ENCODE measurements at places on chromosomes 7 and 10. TPM values are rescaled to one million over a fixed set of nuclear protein-coding genes. Genes with fewer than 3 reads are reported as not detected.
A peak's percentile ranks its signal among the peaks of the same experiment; 100 is the strongest.

DNA sequence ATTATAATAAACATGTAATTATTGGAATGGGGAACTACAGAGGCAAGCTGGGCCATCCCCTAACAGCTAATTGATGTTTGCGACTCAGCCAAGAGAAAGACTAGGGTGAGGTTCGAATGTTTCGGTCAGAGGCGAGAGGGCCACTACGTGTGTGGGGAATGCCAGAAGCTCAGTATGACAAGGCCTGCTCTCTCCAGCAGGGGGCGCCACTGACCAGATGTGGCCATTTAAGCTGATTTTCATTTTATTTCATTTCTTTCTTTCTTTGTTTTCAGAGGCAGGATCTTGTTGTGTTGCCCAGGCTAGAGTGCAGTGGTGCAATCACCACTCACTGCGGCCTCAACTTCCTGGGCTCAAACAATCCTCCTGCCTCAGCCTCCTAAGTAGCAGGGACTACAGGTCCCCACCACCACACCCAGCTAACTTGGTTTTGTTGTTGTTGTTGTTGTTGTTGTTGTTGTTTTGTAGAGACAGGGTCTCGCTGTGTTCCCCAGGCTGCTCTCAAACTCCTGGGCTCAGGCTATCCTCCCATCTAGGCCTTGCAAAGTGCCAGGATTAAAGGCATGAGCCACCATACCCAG lies 38.1 kb downstream of the TMEM130 start:
- DNase-seq, result peak; percentile 18

The DENND10 gene
- polyA plus RNA-seq, result 39.1 TPM

The PPP1R3C gene
- 2.0 TPM for polyA plus RNA-seq

DNA sequence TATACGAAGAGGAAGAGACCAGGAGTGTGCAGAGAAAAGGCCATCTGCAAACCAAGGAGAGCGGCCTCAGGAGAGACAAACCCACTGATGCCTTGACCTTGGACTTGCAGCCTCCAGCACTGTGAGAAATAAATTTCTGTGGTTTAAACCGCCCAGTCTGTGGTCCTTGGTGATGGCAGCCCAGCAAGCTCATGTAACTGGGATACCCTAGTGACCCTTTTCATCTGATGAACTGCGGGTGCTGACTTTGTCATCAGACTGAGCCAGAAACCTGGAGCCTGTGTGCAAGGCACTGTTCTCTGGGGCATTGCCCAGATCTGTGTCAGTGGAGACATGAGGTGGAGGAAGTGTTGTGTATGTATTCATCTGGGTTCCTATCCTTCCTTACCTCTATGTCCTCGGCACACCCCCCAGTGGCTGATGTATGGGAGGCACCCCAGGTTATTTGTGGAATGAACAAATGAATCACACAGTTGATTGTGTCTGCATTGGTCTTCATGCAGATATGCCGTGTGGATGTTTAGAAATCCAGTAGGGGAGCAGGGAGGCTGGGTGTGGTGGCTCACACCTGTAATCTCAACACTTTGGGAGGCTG lies 64.5 kb upstream of the BTBD16 start:
- DNase-seq, result no peak

GRCh38 chr10:113118882-113119281 lies 168.8 kb downstream of the TCF7L2 start:
- no peak for DNase-seq

GRCh38 chr10:66639371-66639770 lies 286.5 kb upstream of the LRRTM3 start:
- no peak for DNase-seq

DNA sequence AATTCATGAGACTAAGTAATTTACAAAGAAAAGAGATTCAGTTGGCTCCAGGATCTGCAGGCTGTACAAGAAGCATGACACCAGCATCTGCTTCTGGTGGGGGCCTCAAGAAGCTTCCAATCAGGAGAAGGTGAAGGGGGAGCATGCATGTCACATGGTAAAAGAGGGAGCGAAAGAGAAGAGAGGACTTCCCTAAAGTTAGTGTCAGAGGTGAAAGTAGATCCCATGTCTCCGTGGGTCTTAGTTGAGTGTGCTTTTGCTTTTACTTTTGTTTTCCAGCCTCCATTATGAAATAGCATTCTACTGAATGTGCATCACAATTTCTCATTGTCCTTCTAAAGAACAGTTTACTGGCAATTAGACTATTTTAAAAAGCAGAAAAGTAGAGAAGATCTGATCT lies 213.6 kb upstream of the FZD1 start:
- no peak for DNase-seq

DNA sequence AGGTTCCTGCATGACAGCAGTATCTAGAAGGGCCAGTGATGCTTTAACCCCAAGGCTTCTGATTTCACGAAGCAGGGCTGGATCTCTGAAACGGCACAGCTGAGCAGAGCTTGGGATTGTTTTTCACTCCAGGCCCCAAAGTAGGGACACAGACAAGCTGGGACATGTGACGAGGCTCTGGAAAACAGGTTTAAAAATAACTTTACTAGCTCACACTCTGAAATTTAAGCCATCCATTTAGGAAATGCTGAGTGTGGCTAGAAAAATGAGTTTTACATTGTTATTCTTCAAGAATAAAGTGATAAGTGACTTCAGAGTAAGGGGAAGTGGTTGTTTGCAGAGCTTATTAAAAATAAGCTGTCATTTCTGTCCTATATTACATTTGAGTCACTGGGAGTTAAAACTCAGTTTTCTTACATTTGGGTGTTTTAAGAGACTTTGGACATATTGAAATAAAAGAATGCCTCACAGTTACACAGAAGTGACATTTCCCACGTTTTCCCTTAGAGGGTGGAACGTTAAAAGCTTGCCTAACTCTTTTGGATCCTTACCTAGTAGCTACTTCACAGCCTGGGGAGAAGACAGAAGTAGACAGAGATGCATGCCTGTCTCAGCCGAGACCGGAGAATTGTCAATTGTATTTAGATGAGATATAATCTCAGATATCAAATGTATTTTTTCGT lies 107.8 kb downstream of the GALNT17 start:
- no peak for DNase-seq

All from endothelial cell of umbilical vein (primary cell).